NCI-H1105 (cell line): ENCODE measurements at places on chromosomes 2 and 18.

- DNase-seq, result no peak
Observed at GRCh38 chr2:54568876-54569321, 112.8 kb downstream of the SPTBN1 start.

- DNase-seq, result no peak
Observed at GRCh38 chr18:69484699-69485396, 84.2 kb downstream of the DOK6 start.

DNA sequence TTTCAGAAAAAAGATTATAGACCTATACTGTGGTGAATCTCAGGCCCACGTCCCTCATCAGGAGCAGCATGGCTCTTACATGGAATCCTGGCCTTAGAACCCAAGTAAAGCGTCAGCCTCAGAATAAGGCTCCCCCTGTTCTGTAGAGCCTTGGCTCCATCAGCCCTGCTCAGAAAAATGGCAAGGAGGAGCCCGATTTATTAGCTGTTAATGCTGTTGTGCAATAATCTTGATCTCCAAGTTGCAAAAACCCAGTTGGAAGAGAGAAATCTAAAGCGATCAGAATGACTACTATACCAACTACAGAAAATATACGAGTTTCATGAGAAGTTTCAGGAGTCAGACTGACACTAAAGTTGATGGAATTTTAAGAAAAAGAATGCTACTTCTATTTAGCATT is 35.6 kb upstream of the CTAGE1 start:
- DNase-seq, result no peak

DNA sequence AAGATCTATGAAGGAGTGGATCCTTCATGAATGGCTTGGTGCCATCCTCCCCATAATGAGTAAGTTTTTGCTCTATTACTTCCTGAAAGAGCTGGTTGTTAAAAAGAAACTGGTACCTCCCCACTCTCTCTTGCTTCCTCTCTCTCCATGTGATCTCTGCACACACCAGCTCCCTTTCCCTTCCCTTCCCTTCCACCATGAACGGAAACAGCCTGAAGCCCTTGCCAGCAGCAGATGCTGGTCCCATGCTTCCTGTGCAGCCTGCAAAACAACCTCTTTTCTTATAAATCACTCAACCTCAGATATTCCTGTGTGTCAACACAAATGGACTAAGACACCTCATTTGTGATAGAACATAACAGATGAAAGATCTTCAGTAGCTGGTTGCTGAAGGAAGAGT is 303.5 kb upstream of the ACVR2A start:
- no peak for DNase-seq

- no peak for DNase-seq
Observed at GRCh38 chr2:72788756-72789155, 37.1 kb downstream of the EXOC6B start.

GRCh38 chr2:127515383-127515915 is 10.8 kb downstream of the IWS1 start:
- no peak for DNase-seq

DNA sequence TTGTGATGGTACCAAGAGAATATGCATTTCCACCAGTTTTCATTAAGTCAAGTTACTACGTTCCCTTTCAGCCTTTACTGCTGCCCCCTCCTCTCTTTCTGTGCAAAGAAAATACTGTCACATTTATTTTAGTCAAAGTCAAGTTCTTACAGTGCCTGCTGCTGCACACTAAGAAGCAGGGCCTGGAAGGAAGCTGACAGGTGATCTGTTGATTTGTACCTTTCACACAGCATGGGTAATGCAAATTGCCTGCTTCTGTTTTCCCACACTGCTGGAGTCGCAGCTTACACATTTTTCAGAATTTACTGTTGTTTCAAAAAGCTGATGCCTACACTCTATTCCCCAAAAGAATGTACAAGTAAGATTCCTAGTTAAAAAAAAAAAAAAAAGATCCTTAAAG is 48.7 kb upstream of the CD226 start:
- DNase-seq, result no peak

DNA sequence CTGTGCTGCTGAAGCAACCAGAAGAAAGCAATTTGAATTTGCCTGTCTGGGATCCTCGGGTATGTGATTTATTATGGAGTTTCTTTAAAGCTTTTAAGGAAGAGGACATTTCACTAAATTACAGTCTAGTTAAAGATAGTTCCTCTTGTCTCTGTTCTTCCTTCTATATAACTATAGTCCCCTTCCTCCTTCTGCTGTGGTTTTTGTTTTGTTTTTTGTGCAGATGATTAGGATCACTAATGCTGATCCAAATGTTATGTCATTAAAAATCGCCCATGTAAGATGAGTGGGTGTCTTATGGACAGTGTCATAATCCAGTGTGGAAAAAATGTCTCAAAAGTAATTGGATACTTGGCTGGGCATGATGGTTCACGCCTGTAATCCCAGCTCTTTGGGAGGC is 24.7 kb downstream of the PAPOLG start:
- DNase-seq, result no peak

DNA sequence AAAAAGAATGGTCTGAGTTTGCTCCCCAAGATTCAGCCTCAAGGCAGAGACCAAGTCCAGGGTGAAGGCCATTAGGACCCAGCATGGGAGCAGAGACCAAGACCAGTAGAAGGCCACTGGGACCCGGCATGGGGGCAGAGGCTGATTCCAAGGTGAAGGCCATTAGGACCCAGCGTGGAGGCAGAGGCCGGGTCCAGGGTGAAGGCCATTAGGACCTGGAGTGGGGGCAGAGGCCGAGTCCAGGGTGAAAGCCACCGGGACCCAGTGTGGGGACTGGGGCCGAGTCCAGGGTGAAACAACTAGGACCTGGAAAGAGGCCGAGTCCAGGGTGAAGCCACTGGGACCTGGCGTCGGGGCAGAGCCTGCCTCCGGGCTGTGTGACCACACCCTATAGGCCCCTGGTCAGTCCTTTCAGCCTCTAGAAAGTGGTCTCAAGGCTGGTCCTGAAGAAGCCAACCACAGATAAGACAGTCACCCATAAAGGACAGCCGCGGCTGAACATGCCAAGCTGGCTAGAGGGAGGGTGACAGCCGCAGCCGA is 113.8 kb upstream of the SALL3 start:
- DNase-seq, result no peak
